T-helper 22 cell (primary cell): ENCODE measurements at places on chromosomes 4 and X.

DNA sequence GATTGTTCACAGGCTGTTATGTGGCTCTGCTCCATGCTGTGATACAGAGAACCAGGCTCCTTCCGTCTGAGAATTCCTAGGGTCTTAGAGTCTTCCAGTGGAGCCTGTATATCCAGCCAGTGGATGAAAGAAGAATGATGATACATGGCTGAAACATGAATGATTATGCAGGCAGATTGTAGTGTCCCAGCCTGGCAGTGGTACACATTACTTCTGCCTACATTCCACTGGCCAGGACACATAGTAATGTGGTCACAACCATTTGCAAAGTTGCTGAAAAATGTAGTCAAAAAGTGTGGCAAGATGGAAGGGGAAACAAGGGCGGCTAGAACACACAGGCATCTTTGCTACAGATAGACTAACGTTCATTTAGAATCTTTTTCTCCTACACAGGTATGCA lies 4.5 kb upstream of the GBA3 start:
- no peak for DNase-seq

DNA sequence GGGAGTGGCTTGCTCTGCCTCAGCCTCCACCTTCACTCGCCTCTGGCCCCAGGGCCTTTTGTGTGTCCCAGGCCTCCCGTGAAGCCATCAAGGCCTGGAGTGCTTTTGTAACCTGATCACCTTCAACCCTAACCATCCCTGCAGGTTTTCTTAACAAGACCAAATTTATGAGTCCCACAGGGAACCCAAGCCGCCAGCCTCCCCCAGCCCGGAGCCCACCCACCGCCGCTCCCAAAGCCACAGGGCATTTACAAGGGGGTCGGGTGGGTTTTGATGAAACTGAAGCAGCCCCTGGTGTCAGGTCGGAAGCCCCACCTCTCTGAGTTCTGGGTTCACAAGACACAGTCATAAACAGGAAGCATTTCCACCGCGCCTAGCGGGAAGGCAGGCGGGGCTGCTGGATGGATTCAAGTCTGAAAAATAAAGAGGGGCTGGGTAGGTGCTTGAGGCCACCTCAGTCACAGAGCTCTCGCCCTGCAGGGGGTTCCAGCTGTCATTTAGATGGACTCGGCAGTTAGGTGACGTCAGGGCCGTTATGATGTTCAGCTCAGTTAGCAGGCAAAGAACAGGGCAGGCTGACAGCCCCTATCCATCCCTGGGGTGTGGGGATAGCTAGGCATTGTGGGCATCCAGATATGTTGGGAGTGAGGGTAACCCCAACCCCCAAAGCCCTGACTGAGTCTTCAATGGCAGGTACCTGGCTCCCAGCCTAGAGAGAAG lies 128.5 kb downstream of the BCOR start:
- no peak for DNase-seq

- no peak for DNase-seq
Measured at GRCh38 chr4:188127214-188127874, 11.9 kb upstream of the TRIML1 start.

GRCh38 chr4:173181848-173182247 lies 13.2 kb downstream of the GALNT7 start:
- DNase-seq, result no peak

DNA sequence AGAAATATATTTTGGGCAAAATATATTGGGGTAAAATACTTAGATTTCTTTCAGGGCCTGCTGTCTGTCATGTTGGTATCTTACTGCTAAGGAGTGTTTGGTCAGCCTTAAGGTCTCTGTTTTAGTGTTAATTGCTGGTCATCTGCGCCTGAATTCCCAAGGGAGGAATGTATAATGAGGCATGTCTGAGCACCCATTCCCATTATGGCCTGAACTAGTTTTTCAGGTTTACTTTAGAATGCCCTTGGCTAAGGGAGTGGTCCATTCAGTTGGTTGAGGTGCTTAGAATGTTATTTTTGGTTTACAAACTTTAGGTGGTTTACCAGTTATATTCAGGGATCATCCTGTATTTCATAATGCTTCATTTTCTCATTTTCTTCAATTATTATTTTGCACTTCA lies 125.9 kb downstream of the CFAP299 start:
- DNase-seq, result no peak

DNA sequence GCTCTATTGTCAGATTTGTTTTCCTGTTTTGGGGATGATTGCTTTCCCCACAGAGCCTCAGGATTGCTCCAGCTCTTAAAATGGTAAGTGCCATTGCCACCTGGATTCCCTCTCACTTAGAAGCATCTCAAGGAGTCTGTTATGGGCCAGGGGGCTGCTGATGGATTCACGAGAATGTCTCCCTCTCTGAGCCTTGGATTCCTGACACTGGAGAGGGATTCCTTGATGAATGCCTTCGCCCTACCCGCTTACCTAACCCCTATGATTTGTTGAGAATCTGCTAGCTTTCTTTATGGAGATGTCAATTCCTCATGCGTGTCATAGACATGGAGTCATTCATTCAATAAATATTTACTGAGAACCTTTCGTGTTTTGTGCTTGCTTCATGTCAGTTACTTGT lies 36.9 kb upstream of the TENM3 start:
- DNase-seq, result no peak

- no peak for DNase-seq
Measured at GRCh38 chr4:123848606-123849005, 452.0 kb downstream of the SPRY1 start.

GRCh38 chr4:6773616-6774540 lies 8.6 kb upstream of the KIAA0232 start:
- no peak for DNase-seq

DNA sequence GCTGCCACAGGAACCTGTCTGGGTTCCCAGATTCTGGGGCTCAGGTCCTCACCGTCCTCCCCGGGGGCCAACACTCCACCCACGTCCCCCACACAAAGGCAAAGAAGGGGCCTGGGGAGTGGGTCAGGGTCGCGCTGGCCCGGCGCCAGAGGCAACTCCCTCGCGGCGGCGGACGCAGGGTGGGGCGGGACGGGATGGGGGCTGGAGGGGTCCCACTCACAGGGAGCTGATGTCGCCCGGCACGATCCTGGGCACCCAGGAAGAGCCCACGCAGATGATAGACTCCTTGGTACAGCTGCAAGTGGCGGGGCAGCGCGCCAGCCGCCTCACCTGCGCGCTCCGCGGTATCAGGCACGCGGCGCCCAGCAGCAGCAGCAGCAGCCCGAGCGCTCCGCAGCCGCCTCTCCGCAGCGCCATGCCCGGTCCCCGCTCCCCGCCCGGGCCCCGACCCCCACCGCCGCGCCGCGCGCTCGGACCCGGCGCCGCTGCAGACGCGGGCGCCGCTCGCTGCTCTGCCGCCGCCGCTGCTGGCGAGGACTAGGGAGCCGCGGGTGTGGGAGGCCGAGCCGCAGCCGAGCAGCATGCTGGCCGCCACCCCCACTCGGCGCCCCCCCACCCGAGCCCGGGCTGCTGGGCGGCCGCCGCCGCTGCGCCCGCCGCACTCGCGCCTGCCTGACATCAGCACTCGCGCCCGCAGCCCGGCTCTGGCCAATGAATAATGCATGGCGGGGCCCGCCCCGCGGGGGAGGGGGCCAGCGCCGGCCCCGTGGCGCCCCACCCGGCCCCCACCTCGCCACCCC lies at the start of gene LGI2:
LGI2 (minus strand) TSS at position 670 of the 800 bp plus-strand sequence; CDS start at position 417, 253 bp downstream.
- no peak for DNase-seq

DNA sequence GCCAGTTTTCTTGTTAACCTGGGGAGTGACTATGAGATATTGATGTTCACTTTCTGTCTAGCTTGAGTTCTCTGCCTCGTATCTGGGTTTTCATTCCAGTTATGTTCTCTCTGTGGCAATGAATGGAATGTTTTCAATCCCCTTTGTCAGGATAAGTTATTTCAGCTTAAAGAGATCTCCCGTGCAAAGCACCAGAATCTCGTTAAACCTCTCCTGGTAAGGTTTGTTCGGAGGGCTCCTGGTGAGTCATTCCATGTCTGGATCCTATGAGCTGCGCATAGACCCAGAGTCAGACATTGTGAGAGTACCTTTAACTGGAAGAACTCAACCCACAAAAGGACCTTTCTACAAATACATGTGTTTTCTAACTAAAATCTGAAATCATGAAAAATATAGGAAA lies 51.0 kb downstream of the KDR start:
- DNase-seq, result no peak

- DNase-seq, result no peak
Measured at GRCh38 chrX:72297953-72298730, 7.6 kb downstream of the CITED1 start.

DNA sequence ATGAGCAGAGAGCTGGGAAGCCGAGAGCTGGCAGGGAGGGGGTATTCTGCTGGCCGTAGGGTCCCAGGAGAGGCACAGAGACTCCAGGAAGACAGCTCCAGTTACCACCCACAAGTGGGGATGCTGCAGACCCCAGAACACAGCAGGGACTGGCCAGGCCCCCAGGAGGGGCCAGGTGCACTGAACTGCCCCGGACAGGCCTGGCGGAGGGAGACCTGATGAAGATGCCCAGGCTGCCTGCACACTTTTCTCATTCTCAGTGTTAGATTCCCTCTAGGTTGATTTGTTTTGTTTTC lies 110.8 kb downstream of the CPZ start:
- DNase-seq, result no peak

DNA sequence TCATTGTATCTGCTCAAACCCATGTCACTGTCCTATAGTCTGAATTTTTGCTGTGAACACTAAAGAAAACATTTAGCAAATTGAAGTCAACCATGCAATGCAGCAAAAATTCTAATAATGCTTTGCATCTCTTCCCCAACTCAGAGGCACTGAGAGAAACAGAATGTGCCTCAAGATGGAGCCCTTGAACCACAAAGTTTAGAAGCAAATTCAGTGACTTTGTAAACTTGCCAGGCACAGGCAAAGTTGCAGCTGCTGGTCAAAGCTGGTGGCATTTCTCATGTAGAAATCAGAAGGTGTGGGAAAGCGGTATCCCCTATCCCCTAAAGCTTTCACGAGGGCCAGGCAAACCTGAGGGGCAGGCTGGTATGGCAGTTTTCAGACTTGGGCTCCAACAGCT lies 121.7 kb upstream of the DIPK2B start:
- no peak for DNase-seq

DNA sequence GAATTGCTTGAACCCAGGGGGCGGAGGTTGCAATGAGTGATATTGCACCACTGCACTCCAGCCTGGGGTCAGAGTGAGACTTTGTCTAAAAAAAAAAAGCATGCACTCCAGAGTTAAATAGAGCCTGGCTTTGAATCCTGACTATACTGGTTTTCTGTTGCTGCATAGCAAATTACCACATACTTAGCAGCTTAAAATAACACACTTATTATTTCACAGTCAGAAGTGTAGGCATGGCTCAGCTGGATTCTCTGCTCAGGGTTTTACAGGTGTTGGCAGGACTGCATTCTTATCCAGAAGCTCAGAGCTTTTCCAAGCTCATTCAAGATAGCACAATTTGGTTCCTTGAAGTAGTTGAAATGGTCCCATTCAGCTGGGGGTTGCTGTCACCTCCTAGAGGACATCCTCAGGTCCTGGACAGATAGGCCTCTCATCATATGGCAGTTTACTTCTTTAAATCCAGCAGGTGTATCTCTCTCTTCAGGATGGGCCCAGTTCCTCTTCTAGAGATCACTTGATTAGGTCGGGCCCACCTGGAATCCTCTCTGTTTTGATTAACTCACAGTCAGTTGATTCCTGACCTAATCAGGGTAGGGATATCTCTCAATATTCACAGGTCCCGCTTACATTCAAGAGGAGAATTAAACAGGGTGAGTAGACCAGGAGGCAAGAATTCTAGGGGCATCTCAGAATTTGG lies 26.8 kb downstream of the DOCK11 start:
- DNase-seq, result no peak

DNA sequence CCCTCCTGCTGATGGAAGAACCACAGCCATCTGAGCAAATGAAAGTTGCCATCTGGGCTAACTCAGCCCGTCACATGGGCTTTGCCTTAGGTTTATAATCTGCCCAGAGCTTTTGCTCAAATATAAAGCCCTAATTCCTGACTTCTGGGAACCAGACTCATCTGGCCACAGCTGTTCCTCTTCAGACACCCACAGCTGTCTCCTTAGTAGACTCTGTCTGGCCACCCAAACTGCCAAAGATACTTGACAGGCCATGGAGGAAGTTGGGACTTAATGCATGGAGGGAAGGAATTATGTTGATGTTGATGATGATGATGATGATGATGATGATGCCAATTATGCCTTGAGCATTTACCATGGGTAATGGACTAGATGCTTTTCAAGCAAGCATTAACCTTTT lies 8.0 kb downstream of the LGI2 start:
- DNase-seq, result no peak

GRCh38 chrX:72351606-72352334 lies 46.1 kb upstream of the CITED1 start:
- DNase-seq, result no peak

- no peak for DNase-seq
Measured at GRCh38 chrX:48896611-48897011, 957 bp downstream of the TIMM17B start.

GRCh38 chrX:134148172-134148692 lies 88.8 kb upstream of the CCDC160 start:
- no peak for DNase-seq

GRCh38 chr4:147865926-147866325 lies 134.0 kb downstream of the ARHGAP10 start:
- DNase-seq, result no peak

DNA sequence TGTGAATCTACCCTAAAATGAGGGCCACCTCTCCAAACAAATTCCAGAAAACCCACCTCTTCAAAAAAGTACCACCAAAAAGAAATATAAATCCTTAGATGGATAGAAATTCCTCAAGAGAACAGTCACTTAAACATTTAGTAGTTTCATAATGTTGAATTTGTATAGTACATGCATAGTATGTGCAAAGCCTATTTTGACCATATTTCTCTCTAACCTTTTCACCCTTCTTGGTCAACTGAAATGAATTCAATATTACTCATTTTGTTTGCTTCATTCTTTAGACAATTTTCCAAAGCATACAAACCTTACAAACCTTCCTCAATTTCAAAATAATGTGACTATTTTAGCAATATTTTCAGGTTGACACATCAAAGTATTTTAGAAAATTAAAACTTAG lies 4.1 kb downstream of the RHOXF1 start:
- no peak for DNase-seq

DNA sequence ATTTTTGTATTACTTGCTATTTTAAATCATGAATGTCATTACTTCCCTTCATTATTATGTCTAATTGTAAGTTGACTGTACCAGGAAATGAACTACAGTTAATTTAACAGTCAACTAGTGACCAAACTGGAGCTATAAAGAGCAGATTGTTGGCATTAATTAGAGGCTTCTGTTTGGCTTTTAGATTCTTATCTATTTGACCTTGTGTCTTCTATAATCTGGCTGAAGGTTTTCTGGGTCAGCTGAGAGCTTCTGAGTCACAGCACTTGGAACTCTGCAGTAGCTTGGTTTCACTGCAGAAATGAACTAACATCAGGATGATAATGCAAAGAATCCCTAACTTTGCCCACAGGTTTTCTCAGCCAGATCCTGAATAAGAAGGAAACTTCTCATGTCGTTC lies 169.2 kb upstream of the LEF1 start:
- DNase-seq, result no peak

DNA sequence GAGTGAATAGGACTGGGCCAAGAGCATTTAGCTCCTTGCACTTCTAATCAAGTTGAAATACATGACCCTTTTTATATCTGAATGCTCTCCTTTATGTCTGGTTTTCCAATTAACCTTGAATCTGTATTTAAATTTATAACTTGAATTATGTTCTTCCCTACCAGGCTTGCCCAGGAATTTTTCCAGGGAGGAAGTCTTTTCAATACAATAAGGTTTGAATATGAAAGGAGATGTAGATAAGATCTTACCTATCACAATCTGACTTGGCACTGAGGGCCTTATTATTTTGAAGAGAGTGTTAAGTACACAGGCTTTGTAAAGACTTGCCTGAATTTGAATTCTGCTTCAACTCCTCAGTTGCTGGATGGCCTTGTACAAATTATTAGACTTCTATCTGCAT lies 555.7 kb downstream of the PCDH7 start:
- DNase-seq, result no peak
